ENCODE measurements at places on chromosomes 16 and 17.

- DNase-seq, result no peak
Measured at GRCh38 chr17:15914400-15915170, 30.3 kb upstream of the ADORA2B start.

DNA sequence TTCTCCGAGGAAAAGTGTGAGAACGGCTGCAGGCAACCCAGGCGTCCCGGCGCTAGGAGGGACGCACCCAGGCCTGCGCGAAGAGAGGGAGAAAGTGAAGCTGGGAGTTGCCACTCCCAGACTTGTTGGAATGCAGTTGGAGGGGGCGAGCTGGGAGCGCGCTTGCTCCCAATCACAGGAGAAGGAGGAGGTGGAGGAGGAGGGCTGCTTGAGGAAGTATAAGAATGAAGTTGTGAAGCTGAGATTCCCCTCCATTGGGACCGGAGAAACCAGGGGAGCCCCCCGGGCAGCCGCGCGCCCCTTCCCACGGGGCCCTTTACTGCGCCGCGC, at the start of gene ERBB2:
TSS of gene ERBB2 (plus strand) at position 247 of the 330 bp plus-strand sequence. CDS start 175 bp downstream, outside the sequence.
- no peak for DNase-seq

DNA sequence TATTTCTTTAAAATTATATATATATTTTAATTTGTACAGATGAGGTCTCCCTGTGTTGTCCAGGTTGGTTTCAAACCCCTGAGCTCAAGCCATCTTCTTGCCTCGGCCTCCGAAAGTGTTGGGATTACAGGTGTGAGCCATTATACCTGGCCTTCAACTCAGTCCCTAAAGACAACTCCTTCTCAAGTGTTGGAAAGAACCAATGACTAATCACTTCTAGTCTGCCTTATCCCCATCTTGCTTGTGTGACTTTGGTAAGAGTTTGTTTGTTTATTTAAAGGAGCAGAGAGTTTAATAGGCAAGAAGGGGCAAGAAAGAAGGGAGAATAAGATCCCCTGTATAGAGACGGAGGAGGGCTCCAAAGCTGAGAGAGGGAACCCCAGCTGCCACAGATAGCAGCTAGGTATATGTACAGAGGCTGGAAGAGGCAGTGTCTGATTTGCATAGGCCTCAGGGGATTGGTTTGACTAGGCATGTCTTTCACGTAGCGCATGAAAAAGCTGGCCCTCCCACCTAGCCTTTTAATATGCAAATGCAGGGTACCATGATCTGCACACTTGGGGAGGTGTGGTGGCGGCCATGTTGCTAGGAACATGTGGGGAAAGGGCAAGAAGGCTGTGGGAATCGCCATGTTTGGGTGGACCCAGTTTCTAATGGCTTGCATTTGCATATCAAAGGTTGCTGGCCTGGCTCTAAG, 21.5 kb downstream of the ABCC1 start:
- DNase-seq, result no peak

GRCh38 chr16:23838485-23839142, 2.8 kb downstream of the PRKCB start:
- no peak for DNase-seq

DNA sequence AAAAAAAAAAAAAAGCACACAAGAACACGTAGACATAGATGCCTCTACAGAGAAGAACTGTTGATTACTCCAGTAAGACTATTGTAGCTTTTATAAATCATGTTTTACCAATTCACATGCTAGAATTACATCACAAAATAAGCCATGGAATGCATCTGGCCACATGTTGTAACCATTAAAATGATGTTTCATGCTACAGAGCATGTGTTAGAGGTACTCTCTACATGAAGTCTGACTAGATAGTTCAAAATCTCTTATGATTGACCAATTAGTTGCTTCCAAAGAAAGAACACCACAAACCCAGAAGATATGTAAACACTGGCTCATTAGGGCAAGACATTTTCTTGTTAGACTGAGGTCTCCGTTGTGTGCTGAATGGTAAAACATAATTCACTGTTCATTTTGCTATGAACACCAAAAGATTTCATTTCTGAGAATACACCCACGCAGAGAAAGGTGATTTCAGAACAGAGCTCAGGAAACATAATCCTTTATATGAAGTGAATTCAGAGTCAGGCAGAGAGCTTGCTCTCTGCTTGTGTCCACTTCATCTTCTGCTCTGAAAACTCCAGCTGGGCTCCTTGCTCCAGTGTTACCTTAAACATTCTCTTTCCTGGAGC, 411.4 kb upstream of the SOX9 start:
- DNase-seq, result no peak

- DNase-seq, result no peak
Measured at GRCh38 chr17:16877099-16877498, 94.8 kb downstream of the TNFRSF13B start.

GRCh38 chr17:15659236-15659635, 24.9 kb downstream of the TRIM16 start:
- DNase-seq, result no peak

DNA sequence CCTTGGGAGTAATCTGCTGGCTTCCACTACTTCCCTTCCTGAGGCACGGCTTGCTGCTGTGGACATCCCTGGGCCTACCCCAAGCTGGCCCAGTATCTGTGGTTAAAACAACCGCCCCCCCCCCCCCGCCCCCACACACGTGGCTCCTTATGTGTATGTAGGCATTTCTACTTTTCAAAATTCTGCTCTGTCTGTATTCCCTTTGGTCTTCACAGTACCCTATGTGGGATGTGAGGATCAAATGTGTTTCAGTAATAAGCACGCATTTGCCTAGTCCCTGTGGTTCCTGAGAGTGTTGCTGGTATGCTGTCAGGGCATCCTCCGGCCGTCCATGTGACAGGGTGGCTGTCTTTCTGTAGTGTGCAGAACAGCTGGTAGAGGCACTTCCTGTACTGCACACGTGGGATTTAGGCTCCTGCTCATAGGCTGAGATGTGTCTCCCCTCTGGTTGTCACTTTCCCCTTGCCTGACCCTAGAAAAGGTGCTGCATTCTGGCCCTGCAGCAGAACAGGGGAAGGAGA, 2.2 kb downstream of the NT5M start:
- no peak for DNase-seq

DNA sequence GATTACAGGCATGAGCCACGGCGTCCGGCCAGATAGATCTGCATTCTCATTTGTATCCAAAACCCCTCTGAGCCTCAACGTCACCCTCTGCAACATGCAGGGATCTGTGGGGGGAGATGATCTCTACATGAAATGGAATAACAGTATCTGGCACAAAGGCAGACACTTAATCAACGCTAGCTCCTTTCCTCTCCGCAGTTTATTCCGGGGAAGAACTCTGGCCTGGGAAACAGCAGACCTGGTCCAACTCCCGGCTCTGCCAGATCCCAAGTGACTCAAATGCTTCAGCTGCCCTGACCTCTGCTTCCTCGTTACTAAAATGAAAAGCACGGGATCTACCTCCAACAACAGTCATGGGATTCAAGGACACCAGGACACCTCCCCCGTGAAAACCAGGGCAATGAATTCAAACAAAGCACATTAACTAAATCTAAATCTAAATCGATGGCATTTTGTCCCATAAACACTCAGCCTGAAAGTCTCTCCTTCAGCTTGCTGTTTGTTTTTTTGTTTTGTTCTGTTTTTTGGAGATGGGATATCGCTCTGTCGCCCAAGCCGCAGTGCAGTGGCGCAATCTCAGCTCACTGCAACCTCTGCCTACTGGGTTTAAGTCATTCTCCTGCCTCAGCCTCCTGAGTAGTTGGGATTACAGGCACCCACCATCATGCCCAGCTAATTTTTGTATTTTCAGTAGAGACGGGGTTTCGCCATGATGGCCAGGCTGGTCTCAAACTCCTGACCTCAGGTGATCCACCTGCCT, 78.2 kb downstream of the NXN start:
- no peak for DNase-seq

DNA sequence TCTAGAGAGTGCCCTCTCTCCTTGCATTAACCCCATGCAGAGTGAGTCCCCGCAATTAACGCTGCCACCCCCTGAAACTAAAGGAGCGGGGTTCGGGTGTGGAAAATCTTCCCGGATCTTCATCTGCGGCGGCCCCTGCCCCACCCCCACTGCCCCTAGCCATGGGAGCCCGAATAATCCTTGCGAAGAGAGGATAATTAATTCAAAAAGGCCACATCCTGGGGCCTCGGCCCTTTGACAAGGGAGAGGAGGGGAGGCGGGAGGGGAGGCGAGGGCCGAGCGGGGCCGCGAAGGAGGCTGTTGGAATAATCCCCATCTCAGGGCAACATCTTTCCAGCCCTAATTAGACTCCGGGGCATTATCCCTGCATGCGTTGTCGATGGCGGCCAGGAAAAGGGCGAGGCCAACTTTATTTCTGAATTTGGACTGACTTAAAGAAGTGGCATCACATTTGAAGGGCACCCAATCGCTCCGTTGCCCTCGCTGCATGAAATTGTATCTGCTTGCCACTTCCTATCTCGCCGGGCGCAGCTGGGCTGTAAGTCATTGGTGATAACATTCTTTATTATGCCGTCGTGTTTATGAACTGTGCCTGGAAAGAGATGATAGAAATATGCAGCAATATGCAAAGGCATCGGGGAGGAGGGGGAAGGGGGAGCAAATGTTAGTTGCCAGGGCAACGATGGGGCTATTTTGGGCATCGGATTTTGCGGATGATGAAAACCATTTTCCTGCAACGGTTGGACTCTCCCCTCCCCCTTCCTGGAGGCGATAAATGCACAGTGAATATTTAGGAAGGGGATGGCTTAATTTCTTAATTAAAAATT, 387.1 kb upstream of the TNRC6C start:
- no peak for DNase-seq

DNA sequence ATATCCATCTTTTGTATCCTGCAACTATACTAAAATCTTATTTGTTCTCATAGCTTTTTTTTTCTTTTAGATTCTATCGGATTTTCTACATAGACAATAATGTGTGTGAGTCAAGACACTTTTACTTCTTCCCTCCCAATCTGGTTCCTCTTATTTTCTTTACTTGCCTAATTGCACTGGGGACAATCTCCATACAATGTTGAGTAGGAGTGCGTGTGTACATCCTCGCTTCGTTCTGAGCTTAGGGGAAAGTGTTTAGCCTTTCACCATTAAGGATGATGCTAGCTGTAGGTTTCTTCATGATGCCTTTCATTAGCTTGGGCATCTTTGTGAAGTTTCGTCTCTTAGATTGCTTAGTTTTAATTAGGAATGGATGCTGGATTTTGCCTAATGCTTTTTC, 2.9 kb downstream of the SPATA32 start:
- DNase-seq, result no peak

DNA sequence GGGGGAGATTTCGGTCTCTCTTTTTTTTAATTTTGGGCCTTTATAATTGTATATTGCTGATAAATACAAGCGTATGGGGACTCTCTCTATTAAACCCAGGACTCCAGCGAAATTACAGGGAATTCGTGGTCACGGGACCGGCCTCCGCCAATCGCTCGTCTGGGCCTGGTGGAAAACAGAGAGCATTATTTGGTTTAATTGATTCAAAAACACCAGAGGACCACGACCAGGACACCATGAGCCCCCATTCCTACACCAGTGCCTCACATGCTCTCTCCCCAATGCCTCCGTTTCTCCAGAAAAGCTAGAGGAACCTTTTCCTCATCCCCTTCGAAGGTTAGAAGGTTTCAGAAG, at the start of gene HOXB2:
TSS of gene HOXB2 (minus strand) at position 88 of the 354 bp plus-strand sequence. CDS start 198 bp downstream, outside the sequence.
- no peak for DNase-seq

DNA sequence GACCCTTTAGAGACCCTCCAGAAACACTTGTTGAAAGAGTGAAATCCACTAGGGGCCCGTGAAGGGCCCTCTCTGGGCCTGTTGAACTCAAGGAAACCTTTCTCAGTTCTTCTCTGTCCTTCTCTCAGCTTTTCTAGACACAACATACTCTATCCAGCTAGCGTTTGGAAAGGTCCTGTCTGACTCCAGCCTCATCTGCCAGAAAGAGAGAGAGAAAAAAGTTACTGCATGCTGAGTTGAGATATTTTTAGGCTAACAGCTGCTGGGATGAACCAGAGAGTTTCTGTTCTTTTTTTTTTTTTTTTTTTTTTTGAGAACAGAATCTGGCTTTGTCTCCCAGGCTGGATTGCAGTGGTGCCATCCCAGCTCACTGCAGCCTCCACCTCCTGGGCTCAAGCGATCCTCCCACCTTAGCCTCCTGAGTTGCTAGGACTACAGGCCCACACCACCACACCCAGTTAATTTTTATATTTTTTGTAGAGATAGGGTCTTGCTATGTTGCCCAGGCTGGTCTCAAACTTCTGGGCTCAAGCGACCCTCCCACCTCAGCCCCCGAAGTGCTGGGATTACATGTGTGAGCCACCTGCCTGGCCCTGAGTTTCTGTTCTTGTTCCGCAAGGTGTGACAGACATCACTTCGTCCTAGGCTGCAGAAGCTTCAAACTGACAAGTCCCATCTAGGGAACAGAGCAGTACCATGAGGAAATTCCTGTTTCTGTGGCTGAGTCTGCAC, 14.9 kb upstream of the TEX2 start:
- no peak for DNase-seq

GRCh38 chr17:50589095-50589705, 28.7 kb downstream of the CACNA1G start:
- DNase-seq, result no peak

GRCh38 chr17:61128661-61129115, 271.0 kb upstream of the TBX2 start:
- DNase-seq, result no peak

DNA sequence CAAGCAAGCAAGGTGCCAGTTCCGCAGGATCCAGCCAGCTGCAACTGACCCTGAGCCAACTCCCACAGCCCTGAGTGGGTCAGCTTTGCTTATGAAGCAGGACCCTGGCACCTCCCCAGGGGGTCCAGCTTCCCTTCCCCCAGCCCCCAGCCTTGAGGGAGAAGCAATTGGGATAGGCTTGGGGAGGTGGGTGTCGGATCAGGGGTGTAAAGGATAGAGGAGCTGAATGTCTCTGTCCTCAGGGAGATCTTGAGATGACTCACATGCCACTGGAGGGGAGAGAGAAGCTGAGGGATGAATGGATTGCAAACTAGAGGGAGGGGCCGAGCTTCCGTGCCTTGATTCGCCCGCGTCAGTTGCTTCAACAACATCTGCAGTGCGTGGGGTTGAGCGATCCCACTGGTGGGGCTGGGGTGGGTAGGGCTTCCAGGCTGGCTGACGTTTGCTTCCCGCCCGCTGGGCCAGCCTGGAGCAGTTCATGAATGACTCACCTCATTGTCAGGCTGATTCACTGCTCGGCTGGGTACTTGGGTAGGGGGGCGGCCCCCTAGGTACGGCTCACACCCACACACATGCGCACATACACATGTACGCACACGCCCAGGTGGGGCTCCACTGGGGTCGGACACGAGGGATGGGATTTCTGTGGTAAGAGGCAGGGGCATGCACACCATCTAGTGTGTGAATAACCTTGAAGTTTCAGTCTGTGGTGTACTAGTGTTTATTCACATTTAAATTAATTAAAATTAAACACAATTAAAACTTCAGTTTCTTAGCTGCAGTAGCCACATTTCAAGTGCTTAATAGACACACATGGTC, 3.6 kb upstream of the HROB start:
- no peak for DNase-seq

DNA sequence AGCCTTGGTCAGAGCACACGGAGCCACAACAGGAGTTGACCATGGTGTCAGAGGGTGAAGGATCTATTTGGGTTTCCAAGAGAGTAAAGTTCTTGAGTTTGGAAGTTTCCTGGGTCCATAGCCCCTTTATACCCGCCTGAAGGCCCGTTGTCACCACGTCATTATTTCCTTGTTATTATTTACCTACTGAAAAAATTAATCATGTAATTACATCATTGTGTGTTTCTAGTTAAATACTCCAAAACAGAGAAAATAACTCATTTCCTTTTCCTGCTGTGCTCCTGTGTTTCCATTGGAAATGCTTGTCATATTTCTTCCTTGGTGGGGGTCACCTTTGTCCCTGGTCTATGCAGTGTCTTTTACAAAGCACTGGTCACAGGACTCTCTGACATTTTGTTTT, at the start of gene KRTAP4-8:
TSS of gene KRTAP4-8 (minus strand) at position 101 of the 400 bp plus-strand sequence. CDS start at position 43, 58 bp downstream.
- DNase-seq, result no peak

- no peak for DNase-seq
Measured at GRCh38 chr16:64269756-64270155, 852.1 kb downstream of the CDH11 start.

Measured in activated T-helper 1 cell treated with anti-CD3 and anti-CD28 coated beads, Interleukin-2, amount 50 U/mL, for 16 hours (primary cell).